ENCODE measurements at places on chromosomes 12 and 14. TPM values are rescaled to one million over a fixed set of nuclear protein-coding genes. Genes with fewer than 3 reads are reported as not detected.
A peak's percentile ranks its signal among the peaks of the same experiment; 100 is the strongest.

KRT82 gene
- total RNA-seq: not detected

DIO2 gene
- total RNA-seq: 0.29 TPM

PIP4P1 gene
- total RNA-seq: 41.0 TPM

LGMN gene
- total RNA-seq: 89.4 TPM

SLC6A13 gene
- total RNA-seq: not detected

FOS gene
- 63.6 TPM for total RNA-seq

- no peak for DNase-seq
Measured at GRCh38 chr12:2385529-2385928, 332.7 kb downstream of the CACNA1C start.

DNA sequence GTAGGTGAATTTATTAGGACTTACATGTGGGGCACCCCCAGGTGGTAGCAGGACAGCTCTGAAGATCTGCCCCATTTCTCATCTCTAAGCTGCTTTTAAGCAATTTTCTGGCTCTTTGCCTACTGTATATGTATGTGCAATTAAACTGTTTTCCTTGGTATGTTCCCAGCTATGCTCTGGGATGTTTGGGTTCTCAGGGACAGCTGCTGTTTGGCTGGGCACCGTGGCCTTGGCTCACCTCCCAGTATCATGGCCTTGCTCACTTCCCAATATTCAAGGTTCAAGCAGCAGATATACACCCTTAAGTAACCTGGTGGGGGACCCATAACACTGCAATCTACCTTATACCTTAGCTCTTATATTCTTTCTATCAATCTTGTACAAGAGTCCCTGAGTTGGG, 53.7 kb upstream of the KITLG start:
- no peak for DNase-seq

DNA sequence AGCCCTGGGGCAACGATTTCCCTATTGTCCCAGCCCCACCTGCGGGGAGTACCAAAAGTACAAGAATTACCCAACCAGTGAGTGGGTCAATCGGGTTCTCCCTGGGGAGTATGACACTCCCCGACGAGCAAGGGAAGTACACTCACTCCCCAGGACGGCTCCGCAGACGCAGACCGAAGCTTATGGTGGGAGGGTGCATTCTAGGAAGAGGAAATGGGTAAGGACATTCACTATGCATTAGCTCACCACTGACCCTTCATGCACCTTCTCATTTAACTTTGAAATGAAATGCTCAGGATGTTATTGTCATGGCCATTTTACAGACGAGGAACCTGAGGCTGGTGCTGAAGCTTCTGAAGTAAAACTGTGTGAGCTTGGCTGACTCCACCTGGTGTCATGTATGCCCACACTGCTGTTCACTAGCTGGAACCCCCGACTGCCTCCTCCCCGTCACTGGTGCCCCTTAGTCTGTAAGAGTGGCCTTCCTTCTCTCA, 45.8 kb upstream of the TMED10 start:
- peak; percentile 94 for DNase-seq

- DNase-seq: no peak
Measured at GRCh38 chr12:132948146-132949066, 7.7 kb downstream of the ZNF605 start.

DNA sequence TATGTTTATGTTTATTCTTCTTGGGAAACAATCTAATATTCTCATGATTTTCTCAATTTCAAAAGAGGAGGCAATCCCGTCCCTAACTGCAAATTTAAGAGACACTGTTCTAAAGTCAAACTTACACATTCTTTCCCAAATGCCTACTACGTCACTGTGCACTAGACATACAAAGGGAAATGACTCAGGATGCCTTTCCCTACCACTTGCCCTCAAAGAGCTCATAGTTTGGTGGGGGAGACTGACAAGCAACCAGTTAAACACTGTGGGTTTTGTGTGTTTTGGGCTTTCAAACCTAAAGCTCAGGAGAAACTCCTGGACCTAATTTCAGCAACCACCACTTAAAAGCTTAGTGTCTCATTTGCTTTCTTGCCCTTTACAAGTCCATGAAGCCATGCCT, 58.4 kb downstream of the ATP2B1 start:
- DNase-seq: peak; percentile 50

- DNase-seq: peak; percentile 43
Measured at GRCh38 chr12:48771588-48772112, 17.2 kb downstream of the ADCY6 start.

DNA sequence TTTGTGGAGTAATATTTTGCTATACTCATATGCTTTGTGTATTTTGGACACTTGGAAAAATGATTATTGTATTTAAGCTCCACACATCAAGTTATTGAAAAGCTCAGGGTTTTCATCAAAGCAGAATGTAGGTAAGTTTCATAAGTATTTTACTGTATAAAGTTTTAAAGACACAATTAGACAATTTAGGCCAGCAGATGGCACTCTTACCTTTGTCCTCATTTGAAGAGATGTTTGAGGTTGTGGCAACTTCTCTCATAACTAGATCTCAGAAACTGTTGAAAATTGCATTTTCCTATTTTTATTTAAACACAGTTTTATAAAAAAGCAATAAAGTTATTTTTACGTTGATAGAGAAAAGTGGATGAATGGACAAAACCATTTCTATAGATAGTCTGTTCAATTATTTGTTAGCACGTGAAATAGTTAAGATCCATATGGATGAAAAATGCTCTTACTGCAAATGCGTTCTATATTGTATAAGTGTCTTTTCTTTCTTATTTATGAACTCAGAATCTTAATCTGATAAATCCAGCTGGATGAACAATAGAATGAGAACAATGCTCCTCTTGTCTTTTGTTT, 300.0 kb downstream of the AEBP2 start:
- peak; percentile 54 for DNase-seq

DNA sequence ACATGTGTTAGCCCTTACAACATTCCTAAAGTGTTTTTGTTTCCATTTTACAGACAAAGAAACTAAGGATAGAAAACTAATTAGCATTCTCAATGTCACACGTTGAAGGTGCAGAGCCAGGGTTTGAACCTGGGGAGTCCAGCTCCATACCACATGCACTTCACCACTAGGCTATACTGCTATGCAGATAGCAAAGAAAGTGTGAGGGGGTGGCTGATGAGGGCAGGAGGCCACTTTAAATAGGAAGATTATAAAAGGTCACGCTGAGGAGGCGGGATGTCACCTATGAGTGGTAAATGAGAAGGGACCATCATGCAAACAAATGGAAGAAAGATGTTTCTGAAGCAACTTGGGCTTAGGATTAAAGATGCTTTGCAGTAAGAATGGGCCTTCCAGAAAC, 213.9 kb downstream of the EGLN3 start:
- DNase-seq: no peak

DNA sequence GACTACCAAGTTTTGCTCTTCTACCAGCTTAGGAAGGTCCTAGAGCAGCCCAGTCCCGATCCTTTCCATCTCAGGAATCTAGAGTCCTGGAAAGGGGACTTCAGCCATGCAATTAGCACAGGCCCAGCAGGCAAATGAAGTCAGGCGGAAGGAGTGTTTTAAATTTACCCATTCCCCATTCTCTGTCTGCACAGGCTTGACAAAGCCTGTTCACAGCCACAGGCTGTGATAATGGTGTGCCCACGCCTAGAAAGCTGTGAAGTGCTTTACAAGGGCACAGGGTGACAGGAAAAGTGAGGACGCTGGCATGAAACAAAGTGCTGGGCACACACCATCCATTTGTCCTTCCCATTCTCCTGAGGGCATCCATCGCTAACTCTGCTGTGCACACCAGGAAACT, 79.0 kb downstream of the PITPNM2 start:
- DNase-seq: no peak

DNA sequence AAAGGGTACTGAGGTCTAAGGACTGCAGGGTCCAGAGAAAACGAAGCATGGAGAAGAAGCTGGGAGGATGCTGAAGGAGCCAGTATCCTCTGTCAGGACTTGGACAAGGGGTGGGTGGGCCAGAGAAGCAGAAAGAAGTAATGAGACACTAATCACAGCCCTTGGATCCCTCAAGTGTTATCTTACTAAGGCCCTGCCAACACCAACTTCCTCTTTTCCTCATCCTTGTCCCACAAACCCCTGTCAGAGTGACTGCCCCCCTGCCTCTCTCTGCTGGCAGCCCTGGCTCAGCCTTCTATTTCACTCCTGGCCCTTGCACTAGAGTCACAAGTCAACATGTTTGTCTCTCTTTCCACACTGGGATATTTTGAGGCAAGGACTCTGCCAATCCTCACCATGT, 3.8 kb upstream of the ASIC1 start:
- peak; percentile 77 for DNase-seq

GRCh38 chr12:117189725-117190209, 503 bp downstream of the FBXO21 start:
- DNase-seq: peak; percentile 89

GRCh38 chr12:15052691-15053090, 79.8 kb downstream of the PDE6H start:
- DNase-seq: no peak

DNA sequence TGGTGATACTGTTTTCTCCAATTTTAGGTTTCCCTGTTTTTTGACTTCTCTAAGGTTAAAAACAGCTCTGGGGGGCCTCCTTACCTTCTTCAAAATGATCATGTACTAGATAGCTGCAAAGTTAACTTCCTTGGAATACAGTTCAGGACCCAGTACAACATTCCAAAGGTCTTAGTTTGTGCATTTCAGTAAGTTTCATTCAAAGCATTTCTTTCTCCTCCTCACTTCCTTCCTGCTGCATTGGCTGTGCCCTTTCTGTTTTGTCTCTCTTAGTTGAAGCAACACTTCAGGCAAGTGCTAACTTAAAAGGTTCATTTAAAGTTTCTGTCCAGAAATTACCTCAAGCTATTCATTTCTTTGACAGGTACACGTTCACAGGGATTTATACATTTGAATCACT, 95.7 kb downstream of the SCN8A start:
- peak; percentile 43 for DNase-seq

DNA sequence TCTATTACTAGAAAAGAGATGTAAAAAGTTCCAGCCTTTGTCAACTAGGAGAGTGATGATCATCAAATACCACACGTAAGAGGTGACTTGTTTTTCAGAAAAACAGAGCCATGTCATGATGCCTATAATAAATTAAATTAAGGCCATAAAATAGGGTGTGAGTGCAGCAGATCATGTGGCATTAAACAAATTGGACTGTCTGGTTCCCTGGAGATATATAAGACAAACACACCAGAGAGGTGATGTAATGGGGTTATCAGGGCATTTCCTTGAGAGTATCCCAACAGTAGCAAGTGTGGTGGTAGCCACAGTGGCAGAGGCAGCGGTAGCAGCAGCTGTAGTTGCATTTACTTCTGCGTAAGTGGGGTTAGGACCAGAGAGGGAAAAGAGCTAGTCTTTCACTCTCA, 14.6 kb upstream of the GALNT6 start:
- no peak for DNase-seq

DNA sequence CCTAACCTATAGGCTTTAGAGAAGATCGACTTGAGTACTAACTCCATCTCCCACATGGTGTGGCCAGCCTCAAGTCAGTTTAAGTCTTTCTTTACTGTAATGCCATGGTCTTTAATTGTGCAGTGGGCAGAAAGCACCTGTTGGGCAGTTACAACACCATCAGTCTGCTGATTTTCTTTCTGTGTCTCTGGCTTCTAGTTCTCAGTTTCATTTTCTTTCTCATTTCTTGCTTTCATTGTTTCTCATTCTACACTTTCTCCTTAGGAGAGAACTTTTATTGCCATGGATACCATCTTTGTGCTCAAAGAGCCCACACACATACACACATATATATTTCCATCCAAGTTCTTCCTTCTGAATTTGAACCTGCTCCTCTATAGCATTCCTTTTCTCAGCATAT, 96.1 kb upstream of the SLC16A7 start:
- DNase-seq: no peak

GRCh38 chr14:104224131-104224505, 85.7 kb downstream of the KIF26A start:
- DNase-seq: no peak

DNA sequence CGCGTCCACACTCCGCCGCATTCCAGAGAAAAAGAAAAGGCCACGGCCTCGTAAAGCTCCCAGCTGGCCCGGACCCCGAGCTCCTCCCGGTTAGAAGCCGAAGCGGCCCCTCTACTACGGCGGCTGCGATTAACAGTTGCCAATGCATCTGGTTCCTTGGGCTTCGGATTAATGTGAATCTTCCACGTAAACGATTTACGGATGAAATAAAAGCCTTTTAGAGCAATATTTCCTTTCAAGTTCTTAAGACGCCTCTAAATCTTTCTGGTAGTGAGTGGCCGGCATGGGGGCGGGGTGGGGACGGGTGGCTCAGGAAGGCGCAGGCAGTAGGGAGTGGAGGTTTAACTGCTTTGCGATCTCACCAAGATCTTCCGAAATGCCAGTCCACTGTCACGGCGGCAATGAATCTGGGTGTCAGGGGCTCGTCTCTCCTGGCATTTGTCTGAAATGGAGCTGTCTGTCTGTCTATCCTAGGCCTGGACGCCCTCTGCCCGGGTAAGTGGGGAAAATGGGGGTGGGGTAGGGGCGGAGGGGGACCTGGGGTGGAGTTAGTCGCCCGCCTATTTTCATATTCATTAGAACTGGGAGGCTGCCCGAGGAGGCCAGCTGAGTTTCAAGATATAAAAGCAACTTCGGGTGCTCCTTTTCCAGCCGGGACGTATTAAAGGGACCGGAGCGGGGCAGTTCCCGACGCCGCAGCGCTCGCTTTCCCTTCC, 413 bp upstream of the ALX1 start:
- no peak for DNase-seq

Measured in osteoblast (primary cell).